Activated naive CD4-positive, alpha-beta T cell treated with anti-CD3 and anti-CD28 coated beads, Interleukin-2, amount 50 U/mL, for 72 hours (primary cell): ENCODE measurements at places on chromosomes 1 and 21.

GRCh38 chr1:183313063-183313462, 105.1 kb downstream of the NMNAT2 start:
- DNase-seq = no peak

DNA sequence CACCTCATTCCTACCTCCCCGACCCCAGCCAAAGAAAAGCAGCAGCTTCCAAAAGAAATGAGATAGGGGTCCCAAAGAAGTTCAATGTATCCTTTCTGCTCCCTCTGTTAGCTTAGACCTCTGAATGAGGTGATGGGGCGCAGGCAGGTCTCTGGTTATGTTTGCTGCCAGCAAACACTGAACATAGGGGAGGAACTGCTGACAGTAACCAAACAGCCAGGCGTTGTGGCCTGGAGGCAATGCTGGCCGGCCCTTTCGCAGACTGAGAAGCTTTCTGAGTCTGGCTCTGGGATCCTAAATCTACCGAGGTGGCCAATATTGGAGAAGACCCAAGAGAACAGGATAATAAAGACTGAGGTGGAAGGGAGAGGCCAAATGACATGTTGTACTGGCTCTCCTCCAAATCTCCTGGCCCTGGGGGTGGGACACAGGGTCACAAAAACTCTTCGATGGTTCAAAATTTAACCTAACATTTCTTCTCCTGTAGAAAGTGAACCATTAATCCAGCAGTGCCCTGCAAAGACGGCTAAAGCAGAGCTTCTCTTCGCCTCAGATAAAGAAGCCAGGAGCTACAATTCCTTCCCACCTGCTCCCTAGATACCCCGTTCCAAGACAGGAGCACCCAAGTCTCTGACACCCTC, 19.6 kb downstream of the SSR2 start:
- DNase-seq = no peak

DNA sequence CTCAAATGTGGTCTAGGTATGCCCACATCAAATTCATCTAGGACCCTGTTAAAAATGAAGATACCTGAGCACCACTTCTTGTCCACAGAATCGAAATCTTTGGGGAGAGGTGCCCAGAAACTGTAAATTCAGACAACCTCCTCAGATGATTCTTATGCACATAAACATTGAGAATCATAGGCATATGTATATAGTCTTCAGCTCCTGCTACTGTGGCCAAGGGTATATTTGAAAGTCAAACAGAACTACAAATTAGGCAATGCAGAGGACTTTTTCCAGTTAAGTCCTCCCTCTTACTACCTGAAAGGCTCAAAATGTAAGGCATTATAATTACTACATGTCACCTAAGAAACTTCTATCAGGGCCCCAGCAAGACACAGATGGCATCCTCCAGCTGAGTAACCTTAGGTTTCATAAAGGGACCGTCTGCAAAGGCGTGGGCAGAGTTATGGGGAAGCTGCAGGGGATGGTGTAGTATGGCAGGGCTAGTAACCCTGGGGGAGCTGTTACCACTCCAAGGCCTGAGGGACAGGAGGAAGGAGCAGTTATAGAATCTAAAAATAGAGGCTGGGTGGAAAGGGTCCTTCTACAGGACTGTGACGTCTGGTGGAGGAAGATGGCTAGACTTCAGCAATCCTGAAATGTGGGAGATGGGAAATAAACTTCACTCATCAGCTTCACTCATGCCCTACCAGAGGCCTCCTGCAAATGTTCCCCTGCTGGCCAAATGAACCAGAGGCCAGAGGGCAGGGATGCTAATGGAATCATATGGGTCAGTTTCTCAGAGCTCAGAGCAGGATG, 46.3 kb downstream of the DAB1 start:
- no peak for DNase-seq

- DNase-seq = no peak
Measured at GRCh38 chr1:163933437-163933836, 611.7 kb downstream of the NUF2 start.

DNA sequence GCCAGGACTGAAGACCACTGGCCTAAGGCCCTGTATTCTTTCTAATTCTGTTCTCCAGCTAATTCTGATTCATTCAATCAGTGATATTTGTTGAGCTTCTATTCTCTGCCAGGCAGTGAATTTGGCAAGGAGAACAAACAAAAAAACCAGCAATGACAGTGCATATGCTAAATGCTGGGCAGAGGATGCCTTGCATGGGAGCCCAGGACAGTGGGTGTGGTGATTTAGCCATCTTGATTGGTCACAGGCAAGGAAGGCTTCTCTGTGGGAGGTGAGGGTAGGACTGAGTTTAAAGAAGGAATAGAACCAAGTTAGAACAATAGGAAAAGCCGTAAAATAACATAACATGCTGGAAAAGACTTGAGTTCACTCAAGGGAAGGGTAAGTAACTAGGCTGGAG, 9.2 kb upstream of the CPT2 start:
- no peak for DNase-seq

- DNase-seq = no peak
Measured at GRCh38 chr21:28871388-28872010, 121.2 kb downstream of the LTN1 start.

DNA sequence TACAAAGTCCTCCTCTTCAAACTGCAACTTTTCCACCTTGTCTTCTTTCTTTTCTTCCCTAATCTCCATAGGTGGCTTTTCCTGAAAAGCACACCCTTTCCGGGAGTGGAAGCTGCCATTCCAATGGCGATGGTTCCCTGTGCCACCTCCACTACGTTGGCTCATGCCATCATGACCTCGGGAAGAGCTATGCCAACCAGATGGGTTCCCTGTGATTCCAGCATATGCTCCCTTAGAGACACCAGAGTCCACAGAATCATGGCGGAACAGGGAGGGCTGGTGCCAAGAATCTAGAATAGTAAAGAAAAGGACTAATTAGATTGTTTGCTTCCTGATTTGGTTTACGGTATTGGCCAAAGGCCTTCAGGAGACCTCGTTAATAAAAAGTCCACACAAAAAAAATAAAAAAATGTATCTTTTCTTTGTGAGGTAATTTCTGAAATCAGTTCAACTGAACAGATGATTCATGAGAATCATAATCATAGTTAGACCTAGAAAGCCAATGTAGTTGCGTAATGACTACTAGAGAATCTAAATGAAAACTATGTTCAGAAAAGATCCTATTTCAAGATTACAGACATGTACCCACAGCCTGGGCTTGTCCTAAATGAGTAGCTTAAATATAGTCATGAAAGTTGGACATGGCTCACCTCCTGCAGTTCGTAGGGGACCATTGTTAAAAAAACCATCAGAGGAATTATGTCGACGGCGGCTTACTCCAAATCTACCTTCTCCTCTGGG, 30.9 kb upstream of the CCDC17 start:
- no peak for DNase-seq

DNA sequence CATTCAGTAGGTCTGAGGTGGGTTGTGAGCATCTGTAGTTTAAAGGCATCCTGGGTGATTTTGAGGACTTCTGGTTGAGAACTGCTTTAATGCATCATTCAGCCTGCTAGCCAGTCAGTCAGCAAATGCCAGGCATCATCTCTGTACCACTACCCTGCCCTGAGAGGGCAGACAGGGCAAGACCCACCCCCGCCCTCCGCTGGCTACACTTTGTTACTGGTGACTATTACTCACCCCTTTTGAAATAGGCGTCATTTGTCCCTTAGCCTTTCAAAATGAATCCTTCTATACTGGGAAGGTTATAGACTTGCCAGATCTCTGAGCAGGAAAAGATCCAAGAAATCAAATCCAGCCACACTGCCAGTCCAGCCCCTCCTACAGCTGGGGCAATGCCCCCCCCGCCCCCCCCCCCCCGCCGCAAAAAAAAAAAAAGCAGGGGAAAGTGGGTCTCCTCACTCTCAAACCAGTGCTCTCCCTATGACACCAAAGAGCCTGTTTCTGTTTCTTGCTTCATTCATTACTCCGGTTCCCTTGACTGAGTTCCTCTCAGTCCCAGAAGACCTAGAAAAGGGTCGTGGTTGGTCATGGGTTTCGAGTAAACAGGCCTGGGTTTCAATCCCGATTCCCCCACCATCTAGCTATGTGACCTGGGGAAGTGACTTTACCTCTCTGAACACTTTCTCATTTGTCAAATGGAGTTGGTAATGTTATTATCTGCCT, 4.4 kb downstream of the SELENON start:
- no peak for DNase-seq

DNA sequence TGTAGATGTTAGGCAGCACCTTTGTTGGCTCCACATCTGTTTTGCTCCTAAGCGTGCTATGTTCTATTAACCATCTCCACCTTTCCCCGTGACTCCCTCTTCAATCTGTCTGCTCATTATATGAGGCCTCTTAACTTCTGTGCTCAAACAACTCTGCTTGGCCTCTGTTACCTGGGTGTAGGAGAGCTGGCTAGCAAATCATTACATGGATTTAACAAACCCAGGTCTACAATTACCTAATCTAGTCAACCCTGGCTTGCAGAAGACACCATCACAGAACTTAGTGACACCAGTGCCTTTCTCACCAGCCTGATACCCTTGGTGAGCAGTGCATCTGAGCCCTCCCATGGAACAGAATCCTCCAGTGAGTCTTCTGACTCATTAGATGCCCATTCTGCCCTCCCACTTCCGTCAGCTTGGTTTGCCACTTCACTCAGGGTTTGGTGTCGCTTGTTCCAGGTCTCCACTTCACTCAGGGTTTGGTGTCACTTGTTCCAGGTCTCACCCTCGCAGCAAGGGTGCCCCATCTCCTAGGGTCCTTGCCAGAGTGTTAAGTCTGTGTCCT, 92.0 kb upstream of the KIF26B start:
- DNase-seq = no peak

DNA sequence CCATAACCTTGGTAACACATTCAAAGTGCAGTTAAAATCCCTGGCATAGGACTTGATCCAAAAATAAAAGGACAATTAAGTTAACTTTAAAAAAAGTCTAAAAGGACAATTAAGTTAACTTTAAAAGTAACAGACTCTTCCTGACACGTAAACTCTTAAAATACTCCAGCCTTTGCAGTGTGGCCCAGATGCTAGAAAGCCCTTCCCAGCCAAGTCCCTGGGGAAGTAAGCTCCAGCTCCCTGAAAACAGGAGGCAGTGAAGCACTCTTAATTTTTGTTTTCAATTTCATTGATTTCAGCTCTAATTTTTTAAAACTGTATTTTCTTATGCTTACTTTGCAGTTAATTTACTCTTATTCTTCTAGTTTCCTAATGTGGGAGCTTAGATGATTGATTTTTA, 5.1 kb upstream of the AIM2 start:
- no peak for DNase-seq

GRCh38 chr1:226466296-226466695, 58.4 kb upstream of the PARP1 start:
- DNase-seq = no peak

DNA sequence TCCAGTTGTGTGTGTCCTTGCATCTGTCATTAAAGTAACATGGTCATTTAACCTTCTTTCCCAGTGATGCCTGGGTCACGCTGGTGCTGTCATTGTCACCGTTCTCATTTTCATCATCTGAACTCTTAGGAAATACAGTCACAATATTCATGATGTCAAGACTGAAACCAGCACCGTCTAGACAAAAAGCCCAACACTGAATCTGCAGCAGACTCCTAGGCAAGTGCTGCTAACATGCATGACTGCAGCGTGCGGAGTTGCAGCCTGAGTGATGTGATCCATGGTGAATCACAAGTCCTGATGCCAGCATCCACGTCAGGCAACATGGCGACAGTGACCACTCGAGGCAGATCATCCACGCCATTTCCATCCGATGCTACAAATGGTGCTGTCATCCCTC, 37.6 kb downstream of the MRPL37 start:
- DNase-seq = no peak

DNA sequence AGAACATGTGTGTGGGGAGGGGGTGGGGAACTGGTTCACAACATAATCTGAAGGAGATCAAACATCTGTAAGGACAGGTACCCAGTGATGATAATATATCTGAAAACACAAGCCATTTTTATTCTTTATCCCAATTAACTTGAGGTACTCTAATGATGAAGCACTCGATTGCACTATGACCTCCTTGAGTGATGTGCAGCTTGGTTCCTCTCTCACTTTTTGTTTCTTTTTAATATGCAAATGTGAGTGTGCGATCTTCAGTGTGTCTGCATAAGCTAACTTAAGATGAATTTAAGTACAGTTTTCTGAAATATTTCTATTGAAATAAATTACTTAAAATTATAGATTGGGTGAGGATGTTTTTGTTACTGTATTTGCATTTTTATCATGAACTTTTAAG, 50.6 kb upstream of the ANGPTL1 start:
- DNase-seq = no peak

- no peak for DNase-seq
Measured at GRCh38 chr1:22969304-22969709, 3.4 kb downstream of the LACTBL1 start.

GRCh38 chr1:198811449-198811848, 172.6 kb downstream of the PTPRC start:
- no peak for DNase-seq

GRCh38 chr21:34129039-34129891, 55.9 kb downstream of the MRPS6 start:
- DNase-seq = peak; percentile 64

DNA sequence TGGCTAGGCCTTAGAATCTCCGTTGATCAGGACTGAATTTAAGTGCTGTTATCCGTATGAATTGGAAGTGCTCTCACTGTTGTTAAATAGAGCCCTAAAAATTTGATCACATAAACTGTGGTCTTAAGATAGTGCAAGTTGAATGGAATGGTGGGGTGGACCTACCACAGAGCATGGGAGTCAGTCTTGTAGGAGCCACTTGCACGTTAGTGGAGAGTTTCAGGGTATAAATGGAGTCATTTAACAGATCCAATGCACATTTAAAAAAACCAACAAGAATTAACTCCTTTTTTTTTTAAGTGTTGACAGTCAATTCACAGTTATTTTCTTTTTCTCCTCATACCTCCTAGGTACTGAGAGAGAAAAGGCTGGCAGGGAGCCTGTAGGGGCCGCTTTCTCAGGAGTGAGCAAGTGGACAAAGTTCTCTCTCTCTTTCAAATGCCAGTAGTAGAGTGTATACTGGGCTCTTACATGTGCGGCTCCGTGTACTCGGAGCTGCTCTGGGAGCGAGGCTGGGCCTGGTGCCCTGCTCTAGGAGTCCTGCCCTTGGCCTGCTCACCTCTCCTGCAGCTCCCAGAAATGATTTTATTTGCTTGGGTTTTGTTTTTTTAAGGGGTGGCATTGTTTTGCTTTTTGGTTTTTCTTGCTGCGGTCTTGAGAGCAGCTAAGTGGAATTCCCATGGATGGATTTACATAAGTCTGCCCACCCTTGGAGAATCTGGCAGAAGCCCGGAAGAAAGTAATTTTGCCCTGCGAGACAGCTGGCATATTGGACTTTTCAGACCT, 91.3 kb downstream of the ATP5PO start:
- no peak for DNase-seq

- DNase-seq = no peak
Measured at GRCh38 chr1:37944086-37944763, 2.6 kb downstream of the INPP5B start.

DNA sequence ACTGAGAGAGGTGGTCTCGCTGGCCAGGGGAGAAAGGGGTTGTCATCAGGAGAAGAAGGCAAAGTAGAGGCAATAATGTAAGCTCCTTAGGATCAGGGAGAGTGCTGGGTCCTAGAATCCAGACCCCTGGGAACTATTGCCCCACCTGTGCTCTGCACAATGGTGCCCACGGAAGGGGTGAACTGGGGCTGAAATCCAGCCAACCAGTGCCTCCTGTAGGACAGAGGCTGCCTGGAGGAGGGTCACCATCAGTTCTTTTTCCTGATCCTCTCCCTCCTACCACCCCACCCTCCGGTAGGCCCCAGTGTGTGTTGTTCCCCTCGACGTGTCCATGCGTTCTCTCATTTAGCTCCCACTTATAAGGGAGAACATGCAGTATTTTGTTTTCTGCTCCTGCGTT, 52.9 kb upstream of the ATP2B4 start:
- no peak for DNase-seq

GRCh38 chr1:107549152-107549810, 408.4 kb downstream of the NTNG1 start:
- DNase-seq = no peak
